Activated CD4-positive, alpha-beta T cell treated with anti-CD3 and anti-CD28 coated beads, Interleukin-2, amount 50 U/mL, for 4 hours (primary cell): ENCODE measurements at places on chromosomes 12 and 14.

- no peak for DNase-seq
Measured at GRCh38 chr12:74890237-74890599, 319.4 kb downstream of the KCNC2 start.

- no peak for DNase-seq
Measured at GRCh38 chr12:7021956-7022355, 3.7 kb upstream of the LPCAT3 start.

DNA sequence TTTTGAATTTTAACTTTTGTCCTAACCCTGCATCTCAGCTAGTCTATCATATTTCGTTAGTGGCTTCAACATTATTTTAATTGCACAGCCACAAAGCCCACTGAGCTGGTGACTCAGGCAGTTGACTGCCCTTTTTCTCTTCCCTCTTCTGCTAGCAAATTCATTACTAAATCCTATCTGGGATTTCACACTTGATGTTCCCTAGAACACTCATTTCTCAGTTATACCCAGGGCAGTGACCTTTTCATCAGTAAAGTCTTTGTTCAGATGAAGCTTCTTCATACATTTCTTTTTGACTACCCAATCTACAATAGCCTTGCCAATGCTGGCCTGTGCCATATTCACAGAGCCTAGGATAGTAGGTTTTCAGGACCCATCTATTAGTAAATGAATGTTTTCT lies 107.0 kb downstream of the ATXN7L3B start:
- no peak for DNase-seq

- no peak for DNase-seq
Measured at GRCh38 chr14:47102472-47102871, 450.9 kb upstream of the RPL10L start.

- no peak for DNase-seq
Measured at GRCh38 chr14:56125772-56126636, 7.8 kb downstream of the PELI2 start.

- DNase-seq: no peak
Measured at GRCh38 chr14:61260939-61261776, 20.0 kb downstream of the TMEM30B start.

- no peak for DNase-seq
Measured at GRCh38 chr14:75279763-75280290, 1.2 kb downstream of the FOS start.

DNA sequence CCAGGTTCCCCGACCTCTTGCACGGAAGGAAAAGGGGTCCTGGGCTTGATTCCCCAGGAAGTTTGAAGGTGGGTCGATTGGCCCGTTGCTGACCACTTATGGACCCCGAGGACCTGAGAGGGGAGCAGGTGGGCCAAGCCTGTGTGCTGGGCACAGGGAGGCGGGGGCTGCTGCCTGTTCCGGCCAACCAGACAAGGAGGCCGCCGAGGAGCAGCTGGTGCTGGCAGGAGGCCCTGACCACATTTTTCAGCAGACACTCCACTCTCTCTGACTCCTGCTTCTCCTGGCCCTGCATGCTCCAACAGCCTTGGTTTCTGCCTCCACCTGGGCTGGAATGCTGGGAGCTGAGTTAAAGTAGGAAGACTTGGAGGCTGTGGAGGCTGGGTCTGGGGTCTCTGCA lies 42.8 kb downstream of the NOS1 start:
- DNase-seq: no peak

DNA sequence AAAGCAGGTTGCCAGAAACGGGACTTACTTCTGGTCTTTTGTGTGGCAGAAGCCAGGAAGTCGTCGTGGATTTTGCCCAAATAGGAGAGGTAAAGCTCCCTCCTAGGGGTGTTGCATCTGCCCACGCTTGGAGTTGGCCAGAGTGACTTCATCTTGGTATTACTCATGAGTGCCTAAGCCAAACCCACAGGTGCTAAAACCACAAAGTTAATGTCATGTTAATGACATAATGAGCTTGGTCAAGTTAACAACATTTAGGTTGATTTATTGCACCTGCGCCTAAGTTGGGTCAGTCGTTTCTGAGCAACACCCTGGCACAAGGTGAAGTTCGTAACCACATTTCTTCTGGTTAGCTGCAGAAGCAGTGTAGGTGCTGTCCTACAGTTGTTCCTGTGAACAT lies 225.2 kb downstream of the FUT8 start:
- peak; percentile 10 for DNase-seq

DNA sequence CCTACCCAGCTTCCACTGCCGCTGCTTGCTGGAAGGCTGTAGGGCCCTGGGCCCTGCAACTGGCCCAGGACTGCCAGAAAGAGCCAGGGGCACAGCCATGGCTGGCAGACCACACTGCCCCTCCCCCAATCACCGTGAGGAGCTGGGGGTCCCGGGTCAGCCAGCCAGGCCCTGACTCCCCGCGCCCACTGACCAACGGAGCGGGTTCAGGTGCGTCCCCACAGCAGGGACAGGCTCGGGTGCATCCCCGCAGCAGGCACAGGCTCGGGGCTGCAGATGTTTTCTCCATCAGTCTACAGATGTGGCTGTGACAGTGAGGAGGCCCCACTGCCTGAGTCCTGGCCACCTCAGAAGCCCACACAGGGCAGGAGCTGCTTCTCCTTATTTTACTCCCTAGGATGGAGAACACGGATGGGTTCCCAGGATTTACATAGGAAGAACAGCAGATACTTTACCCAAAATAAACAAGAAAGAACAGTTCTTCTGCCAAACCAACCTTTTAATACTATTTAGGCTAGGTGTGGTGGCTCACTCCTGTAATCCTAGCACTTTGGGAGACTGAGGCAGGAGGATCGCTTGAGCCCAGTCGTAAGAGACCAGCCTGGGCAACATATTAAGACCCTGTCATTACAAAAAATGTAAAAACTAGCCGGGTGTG lies 61.1 kb downstream of the TESC start:
- no peak for DNase-seq

DNA sequence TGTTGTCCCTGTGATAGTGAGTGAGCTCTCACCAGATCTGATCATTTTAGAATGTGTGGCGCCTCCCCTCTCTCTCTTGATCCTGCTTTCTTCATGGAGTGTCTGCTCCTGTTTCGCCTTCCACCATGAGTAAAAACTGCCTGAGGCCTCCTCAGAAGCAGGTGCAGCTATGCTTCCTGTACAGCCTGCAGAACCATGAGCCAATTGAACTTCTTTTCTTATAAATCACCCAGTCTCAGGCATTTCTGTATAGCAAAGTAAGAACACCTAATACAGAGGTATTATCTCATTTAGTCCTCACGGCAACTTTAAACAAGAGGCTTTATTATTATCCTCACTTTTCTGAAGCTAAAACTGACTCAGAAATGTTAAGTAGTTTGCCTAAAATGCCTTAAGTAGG lies 81.3 kb upstream of the BTG1 start:
- no peak for DNase-seq

DNA sequence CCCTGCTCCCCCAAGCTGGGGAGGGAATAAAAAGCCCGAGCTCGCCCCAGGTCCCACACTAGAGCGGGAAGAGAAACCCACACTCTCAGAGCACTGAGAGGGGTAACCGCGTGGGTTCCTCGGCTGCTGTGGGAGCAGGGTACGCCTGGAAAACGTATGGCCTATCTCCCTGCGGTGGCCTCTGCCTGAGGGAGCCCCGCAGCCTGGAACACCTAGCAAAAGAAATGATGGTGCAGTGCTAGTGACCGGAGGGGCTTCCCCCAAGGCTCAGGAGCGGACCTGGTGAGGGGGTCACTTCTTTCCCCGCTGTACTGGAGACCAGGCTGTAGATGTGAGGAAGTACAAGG lies 2.5 kb upstream of the OR4N2 start:
- no peak for DNase-seq

GRCh38 chr12:92021666-92022035 lies 124.0 kb downstream of the BTG1 start:
- DNase-seq: no peak

DNA sequence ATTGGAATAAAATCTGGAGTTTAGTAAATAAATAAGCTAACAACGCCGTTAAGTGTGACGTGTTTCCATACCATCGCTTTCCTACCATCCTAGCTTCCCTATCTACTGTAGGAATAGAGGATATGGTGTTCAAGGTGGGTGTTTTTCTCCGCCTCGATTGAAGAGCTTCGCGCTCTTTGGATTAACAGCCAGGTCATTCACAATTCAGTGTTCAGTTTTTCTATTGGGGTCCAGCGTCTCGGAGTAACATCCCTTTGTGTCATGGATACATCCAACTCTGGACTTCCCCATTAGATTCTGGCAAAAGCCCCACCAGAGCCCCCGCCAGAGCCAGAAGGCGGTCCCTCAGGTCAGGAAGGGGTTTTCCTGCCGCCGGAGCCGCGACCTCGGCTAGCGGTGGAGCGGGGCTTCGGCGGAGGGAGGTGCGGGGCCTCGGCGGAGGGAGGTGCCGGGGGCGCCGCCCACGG lies 1.2 kb upstream of the SRGAP1 start:
- no peak for DNase-seq

GRCh38 chr12:68451261-68452077 lies 119.3 kb upstream of the MDM1 start:
- DNase-seq: peak; percentile 18

GRCh38 chr12:12736759-12737676 lies 19.9 kb downstream of the CDKN1B start:
- no peak for DNase-seq

DNA sequence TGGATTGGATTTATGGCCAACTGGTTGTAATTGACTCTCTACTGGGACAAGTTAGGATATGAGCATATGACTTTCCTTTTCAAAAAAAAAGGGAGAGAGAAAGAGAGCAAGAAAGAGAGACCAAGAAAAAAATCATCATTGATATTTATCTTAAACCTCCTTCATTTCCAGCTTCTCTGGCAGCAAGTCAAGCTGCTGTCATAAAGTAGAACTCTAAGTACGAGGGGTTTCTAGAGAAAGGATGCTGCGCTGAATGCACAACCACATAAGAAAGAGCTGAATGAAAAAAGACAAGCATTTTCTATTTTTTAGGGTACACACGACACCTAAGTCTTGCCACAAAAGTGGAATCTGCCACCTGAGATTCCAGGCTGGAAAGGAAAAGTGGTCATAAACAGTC lies 182.6 kb downstream of the SLC25A21 start:
- DNase-seq: no peak

GRCh38 chr12:48105321-48105866 lies 485 bp downstream of the SENP1 start:
- peak; percentile 32 for DNase-seq

DNA sequence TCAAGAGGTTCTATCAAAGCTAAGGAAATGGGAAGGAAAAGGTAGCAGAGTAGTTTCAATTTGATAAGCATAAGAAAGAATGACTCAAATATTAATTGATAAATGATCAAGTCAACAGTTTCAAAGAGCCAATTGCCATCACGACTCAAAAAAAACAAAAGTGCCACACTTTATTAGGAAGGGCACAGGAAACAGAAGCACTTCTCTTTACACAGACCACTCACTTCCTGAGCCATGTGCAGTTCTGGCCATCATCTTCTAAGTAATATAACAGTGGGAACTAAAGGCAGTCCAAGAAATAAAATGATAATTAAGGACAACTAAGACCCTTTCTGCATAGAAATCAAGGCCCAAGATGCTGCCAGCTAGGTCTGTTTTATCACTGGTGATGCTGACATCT lies 13.2 kb downstream of the TM7SF3 start:
- DNase-seq: no peak

DNA sequence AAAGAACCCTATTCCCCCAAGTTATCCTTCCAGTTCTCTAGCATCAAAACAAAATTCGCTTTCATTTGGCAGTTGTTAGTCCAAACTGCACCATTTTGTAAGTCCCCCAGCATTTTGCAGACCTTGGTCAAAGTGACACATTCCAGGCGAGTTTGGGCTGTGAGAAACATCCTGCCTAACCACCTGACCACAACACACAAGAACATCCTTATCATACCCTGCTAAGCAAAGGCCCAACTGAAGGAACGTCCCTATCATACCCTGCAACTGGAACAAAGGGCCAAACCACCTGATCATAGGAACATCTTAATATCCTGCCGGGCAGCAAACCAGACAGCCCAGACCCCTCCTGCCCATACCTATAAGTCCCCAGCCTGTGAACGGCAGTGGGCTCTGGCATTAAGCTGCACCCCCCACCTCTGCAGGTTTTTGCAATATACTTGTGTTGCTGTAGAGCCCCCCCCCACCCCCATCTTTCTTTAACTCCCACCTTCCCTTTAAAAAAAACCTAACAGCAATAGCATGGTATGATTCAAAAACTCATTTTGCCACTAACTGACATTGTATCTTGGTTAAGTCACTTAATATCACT lies 2.7 kb downstream of the PCNX4 start:
- no peak for DNase-seq

DNA sequence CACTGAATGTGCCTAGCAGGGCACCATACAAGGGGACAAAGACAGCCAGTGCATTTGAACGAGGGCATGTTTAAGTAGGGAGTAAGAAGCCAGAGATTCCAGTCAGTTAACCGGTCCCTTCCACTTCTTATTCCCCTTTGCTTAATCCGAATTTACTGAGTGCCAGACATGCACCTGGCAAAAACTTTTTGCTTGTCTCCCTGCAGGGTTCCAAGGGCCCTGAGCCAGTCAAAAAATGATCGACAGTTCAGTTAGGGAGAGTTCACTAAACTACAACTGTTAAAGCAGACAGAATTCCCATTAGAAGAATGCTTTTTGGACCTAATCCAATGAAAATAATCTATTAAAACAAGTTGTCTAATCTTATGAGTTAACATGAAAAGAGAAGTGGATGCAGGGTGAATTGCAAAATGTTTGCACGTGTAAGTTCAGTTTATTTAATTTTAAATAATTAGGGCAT lies 193.8 kb downstream of the TMTC2 start:
- DNase-seq: no peak

DNA sequence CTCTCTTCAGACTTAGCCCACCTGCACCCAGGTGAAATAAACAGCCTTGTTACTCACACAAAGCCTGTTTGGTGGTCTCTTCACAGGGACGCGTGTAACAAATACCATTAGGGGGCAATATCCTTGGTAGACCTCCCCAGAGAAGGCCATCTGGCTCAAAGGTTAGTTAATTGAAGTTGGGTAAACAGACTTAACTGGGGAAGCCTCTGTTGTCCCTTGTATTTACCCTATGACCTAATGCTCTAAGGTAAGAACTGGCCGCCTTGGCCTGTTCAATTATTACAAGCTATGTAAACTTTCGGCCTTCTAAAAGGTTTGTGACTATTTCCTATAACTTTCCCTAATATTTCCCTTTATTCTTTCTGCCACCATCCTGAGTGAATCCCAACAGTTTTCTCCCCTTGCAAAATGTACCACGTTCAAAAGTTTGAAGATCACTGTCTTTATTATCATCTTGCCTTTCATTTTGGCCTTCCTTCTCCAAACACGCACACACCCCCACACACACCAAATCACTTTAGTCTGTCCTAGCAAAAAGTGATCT lies 15.3 kb upstream of the LYZ start:
- no peak for DNase-seq

- DNase-seq: no peak
Measured at GRCh38 chr12:113040722-113041171, 15.8 kb upstream of the DTX1 start.

GRCh38 chr12:89064780-89065179 lies 287.5 kb downstream of the DUSP6 start:
- DNase-seq: no peak

GRCh38 chr14:78010688-78011087 lies 159.5 kb upstream of the NRXN3 start:
- no peak for DNase-seq
